ENCODE measurements at places on chromosomes 11 and 22. TPM values are rescaled to one million over a fixed set of nuclear protein-coding genes. Genes with fewer than 3 reads are reported as not detected.

Gene KCNJ1
- total RNA-seq, result 0.22 TPM

GRCh38 chr11:113906038-113906437 lies 1.4 kb downstream of the HTR3B start:
- H3K4me3 ChIP-seq, result no peak overlapping the region
- no peak for DNase-seq
- H3K27me3 ChIP-seq, result peaks cover 28% of the 10 kb centered on the region
- no peak overlapping the region for H3K27ac ChIP-seq
- peaks cover 3% of the 10 kb centered on the region for H3K36me3 ChIP-seq

DNA sequence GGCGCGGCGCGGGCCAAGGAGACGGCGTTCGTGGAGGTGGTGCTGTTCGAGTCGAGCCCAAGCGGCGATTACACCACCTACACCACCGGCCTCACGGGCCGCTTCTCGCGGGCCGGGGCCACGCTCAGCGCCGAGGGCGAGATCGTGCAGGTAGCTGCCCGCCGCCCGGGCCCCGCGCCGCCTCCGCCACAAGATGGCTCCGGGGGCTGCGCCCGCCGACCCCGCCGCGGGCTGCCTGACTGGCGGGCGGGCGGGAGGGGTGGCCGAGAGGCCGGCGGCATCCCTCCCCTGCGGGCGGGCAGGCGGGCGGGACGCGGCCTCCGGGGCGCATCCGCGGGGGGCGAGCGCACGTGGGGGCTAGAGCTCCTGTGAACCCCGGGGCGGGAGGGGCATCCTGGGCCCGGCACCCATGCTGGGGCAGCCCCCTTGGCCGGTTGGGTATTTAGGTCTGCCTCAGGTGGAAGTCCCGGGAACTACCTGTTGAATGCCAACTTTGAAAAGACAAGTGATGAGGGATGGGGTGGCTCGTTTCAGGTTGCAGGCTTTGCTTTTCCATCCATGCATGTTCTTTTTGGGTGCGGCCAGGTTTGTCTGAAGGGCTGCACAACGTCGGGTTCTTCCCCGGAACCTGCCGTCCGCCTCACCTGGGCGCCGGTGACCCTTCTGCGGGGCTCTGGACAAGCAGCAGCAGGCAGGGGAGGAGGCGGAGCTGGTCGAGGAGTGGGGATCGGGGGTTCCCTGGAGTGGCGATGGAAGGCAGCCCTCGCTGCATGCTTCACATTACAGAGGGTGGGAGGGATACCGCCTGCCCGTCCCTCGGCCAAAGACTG lies 760 bp downstream of the ZNRF3 start:
- DNase-seq, result peak; percentile 35
- no peaks in the 10 kb centered on the region for H3K36me3 ChIP-seq
- peak overlapping the region; percentile 63 for H3K4me3 ChIP-seq

- no peak overlapping the region for H3K4me3 ChIP-seq
- H3K27ac ChIP-seq, result no peak overlapping the region
- DNase-seq, result no peak
- peaks cover 2% of the 10 kb centered on the region for H3K4me1 ChIP-seq
Measured at GRCh38 chr11:35359321-35360054, 59.9 kb downstream of the SLC1A2 start.

DNA sequence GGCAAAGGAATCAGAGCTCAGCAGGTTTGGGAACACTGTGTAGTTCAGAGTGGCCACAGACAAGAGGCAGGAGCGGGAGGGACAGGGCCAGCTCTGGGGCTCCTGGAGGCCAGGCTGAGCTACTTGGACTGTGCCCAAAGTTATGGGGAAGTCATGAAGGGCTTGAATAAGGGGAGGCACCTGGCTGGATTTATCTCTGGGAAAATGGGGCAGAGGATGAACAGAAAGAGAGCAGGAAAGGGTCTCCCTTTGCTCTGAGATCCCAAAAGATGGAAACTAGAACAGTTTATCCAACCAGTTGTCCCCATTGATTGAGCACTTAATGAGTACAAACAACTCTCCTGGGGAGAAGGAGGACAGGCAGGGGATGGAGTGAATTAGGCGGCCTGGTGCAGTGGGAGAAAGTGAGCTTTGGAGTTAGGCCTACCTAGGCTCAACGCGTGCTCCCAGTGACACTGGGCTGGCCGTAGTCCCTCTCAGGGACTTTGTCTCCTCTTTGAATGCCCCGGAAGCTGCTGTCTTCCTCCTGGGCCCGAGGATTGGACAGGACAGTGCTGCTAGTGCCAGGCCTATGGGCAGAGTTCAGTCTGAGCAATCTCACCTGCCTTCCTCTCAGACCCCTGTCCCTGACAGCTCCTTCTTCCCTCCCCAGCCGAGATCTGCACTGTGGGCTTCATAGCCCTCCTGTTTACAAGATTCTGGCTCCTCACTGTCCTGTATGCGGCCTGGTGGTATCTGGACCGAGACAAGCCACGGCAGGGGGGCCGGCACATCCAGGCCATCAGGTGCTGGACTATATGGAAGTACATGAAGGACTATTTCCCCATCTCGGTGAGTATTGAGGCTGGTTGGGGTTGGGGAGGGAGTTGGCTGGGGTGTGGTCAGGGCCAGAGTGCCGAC lies 2.0 kb downstream of the MOGAT2 start:
- H3K4me3 ChIP-seq, result no peak overlapping the region
- peaks cover 13% of the 10 kb centered on the region for H3K4me1 ChIP-seq
- no peak overlapping the region for H3K27ac ChIP-seq
- H3K36me3 ChIP-seq, result no peaks in the 10 kb centered on the region
- no peaks in the 10 kb centered on the region for H3K27me3 ChIP-seq
- no peak for DNase-seq

- no peak for DNase-seq
- no peaks in the 10 kb centered on the region for H3K27me3 ChIP-seq
- peak overlapping the region; percentile 43 for H3K4me3 ChIP-seq
- no peaks in the 10 kb centered on the region for H3K36me3 ChIP-seq
Measured at GRCh38 chr11:59545179-59546020, 34.1 kb downstream of the OR4D9 start.

- peak overlapping the region; percentile 34 for H3K27ac ChIP-seq
- peaks cover 62% of the 10 kb centered on the region for H3K27me3 ChIP-seq
- DNase-seq, result no peak
Measured at GRCh38 chr11:125494031-125494360, 2.1 kb downstream of the FEZ1 start.

- H3K27me3 ChIP-seq, result peaks cover 26% of the 10 kb centered on the region
- no peak for DNase-seq
- H3K4me1 ChIP-seq, result peaks cover 11% of the 10 kb centered on the region
- no peaks in the 10 kb centered on the region for H3K36me3 ChIP-seq
Measured at GRCh38 chr11:1389932-1390568, at the start of gene BRSK2. Gene BRSK2, plus strand, starts transcription at chr11:1389934. Its CDS starts 351 bp downstream, at chr11:1390285.

DNA sequence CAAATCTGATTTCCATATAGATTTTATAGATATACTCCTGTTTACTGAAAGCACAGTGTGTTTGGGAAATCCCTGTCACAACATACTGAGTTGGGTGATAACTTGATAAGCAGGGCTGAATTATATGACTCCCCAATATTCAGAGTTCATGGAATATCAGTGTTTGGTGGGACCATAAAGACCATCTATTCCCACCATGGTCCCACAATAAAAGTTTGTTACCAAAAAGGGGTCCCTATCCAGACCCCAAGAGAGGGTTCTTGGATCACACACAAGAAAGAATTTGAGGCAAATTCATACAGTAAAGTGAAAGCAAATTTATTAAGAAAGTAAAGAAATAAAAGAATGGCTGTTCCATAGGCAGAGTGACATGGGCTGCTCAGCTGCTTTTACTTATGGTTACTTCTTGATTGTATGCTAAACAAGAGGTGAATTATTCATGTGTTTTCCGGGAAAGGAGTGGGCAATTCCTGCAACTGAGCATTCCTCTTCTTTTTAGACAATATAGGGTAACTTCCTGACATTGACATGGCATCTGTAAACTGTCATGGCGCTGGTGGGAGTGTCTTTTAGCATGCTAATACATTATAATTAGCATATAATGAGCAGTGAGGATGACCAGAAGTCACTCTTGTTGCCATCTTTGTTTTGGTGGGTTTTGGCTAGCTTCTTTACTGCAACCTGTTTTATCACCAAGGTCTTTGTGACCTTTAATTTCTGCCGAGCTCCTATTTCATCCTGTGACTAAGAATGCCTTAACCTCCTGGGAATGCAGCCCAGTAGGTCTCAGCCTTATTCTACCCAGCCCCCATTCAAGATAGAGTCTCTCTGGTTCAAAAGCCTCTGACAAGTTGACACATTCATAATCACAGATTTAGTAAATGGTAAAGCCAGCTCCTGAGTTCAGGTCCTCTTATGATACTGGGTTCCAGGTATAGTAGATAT lies 240.6 kb upstream of the PDGFD start:
- DNase-seq, result no peak
- no peak overlapping the region for H3K27ac ChIP-seq
- H3K4me3 ChIP-seq, result no peak overlapping the region
- peaks cover 5% of the 10 kb centered on the region for H3K27me3 ChIP-seq
- no peaks in the 10 kb centered on the region for H3K4me1 ChIP-seq
- H3K36me3 ChIP-seq, result no peaks in the 10 kb centered on the region

DNA sequence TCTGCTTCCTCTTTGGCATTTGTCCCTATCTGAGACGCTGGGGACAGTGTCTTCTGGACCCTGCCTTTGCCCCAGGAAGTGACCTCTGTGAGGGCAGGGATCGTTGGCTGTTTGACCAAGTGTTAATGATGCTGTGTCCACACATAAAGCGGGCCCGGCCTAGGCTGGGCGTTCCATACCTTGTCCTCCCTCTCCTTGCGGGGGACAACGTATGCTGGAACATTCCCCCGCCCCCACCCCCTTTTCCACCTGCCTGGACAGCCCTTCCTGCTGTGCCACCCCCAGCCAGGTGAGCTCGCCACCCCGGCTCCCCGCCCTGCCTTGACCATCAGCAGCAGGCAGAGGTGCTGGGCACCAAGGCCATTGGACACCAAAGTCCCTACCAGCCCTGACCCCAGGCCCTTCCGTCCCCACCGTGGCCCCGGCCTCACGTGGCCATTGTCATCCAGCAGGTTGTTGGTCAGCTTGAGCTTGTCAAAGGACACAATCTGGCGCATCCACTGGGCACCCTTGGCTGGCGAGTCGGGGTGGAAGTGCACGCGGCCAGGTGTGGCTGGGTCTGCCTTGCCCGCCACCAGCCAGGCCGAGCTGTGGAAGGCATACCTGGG lies 4.1 kb upstream of the NUDT8 start:
- no peaks in the 10 kb centered on the region for H3K36me3 ChIP-seq
- no peak overlapping the region for H3K27ac ChIP-seq
- DNase-seq, result no peak
- no peak overlapping the region for H3K4me3 ChIP-seq
- peaks cover 5% of the 10 kb centered on the region for H3K27me3 ChIP-seq

- no peak overlapping the region for H3K27ac ChIP-seq
- peaks cover 82% of the 10 kb centered on the region for H3K27me3 ChIP-seq
- no peak overlapping the region for H3K4me3 ChIP-seq
- no peaks in the 10 kb centered on the region for H3K36me3 ChIP-seq
- no peaks in the 10 kb centered on the region for H3K4me1 ChIP-seq
- no peak for DNase-seq
Measured at GRCh38 chr11:35588627-35589026, 29.6 kb upstream of the FJX1 start.

DNA sequence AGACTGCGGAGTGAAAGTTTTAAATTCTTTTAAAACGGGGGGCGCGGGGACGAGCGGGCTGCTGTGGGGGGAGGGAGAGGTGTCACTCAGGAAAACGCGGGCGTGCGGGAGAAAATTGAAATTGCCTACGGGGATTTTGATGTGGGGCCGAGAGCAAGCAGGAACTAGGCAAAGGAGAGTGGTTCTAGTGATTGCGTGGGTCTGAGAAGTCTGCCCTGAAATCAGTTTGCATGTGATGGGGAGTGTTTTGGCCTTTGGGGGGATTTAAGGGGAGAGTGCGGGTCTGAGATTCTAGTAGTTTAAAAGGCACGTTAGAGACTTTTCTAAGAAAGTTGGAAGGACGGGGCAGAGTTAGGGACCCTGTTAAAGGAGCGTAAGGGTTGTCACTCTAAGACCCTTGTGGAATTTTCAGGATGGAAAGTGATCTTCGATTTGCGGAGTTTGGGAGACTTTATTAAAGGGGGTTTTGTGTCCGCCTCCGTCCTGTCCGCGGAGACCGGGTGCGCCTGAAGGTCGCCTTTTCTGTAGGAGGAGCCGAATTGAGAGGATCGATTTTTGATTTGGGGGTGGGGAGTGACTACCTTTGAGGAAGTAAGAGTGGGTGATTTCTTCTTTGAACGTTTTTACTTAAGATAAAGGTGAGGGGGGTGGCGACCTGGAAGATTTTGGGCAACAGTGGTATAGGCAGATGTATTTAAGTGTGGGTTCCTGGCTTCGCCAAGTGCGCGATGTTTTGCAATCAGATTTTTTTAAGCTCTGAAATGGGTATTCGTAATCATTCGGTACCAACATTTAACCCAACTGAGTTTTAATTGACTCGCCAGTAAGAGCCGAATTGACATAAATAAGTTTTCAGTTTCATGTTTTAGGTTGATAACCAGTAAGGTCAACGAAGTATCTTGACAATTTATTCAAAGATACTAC lies 1.1 kb downstream of the EED start:
- no peaks in the 10 kb centered on the region for H3K27me3 ChIP-seq
- H3K27ac ChIP-seq, result no peak overlapping the region
- peak; percentile 11 for DNase-seq
- H3K4me1 ChIP-seq, result peaks cover 25% of the 10 kb centered on the region
- no peaks in the 10 kb centered on the region for H3K36me3 ChIP-seq

- peaks cover 16% of the 10 kb centered on the region for H3K27me3 ChIP-seq
- no peak overlapping the region for H3K4me3 ChIP-seq
- H3K36me3 ChIP-seq, result peaks cover 5% of the 10 kb centered on the region
Measured at GRCh38 chr22:37069319-37069718, 17.8 kb downstream of the KCTD17 start.

DNA sequence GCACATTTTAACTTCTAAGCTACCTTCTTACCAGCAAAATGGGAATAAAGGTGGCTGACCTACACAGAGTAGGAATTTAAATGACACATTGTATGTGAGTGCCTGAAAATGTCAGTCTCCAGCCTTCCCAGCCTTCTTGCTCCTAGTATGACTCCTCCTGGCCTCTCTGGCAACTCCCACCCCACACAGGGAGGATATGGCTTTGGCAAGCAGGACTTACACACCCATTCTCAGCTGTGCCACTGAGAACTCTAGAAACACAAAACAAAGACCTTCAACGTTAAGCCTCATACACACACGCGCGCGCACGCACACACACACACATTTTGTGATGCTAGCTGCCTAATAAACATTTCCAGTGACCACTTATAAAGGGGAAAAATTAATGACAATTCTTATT lies 65.8 kb downstream of the PACSIN2 start:
- DNase-seq, result no peak
- H3K27ac ChIP-seq, result no peak overlapping the region
- H3K27me3 ChIP-seq, result no peaks in the 10 kb centered on the region

DNA sequence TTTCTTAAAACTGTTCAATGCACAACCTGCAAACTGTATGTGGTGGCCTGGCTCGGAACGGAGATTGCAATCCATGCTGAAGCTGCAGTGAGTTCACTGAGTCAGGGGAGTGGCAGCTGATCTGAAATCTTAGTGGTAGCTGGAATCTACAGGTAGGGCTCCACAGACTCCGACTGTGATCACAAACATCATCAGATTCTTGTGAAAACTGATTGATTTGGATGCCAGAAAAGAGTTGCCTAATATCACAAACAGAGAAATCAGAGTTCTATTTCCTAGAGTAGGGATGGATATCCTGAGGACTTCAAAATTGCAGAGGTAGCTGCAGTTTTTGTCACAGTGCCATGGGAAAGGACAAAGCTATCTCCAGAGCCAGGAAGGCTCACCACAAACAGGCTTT lies 57.5 kb upstream of the SC5D start:
- H3K36me3 ChIP-seq, result peaks cover 13% of the 10 kb centered on the region
- peak overlapping the region; percentile 60 for H3K27ac ChIP-seq
- DNase-seq, result no peak

GRCh38 chr11:74682731-74683278 lies 48.4 kb downstream of the CHRDL2 start:
- peaks cover 14% of the 10 kb centered on the region for H3K36me3 ChIP-seq
- H3K4me3 ChIP-seq, result no peak overlapping the region
- H3K4me1 ChIP-seq, result peaks cover 6% of the 10 kb centered on the region
- no peak for DNase-seq
- H3K27me3 ChIP-seq, result peaks cover 47% of the 10 kb centered on the region

All from T-helper 17 cell (primary cell).